Thoracic aorta endothelial cell (primary cell): ENCODE measurements at places on chromosomes 4 and X. TPM values are rescaled to one million over a fixed set of nuclear protein-coding genes. Genes with fewer than 3 reads are reported as not detected.

The HPSE gene
- total RNA-seq = 16.2 and 21.4 TPM in 2 replicates

The IL21 gene
- total RNA-seq = not detected in 2 replicates

The DNAAF6 gene
- not detected in 2 replicates for total RNA-seq

The ZAR1 gene
- not detected in 2 replicates for total RNA-seq

The FGF16 gene
- total RNA-seq = 5.2 and 6.7 TPM in 2 replicates

The SCML2 gene
- 2.7 and 4.4 TPM in 2 replicates for total RNA-seq
